NCI-H1048 (cell line): ENCODE measurements at places on chromosomes 1 and 21.

GRCh38 chr1:26284597-26285347 is 4.9 kb downstream of the SH3BGRL3 start:
- DNase-seq, result no peak

DNA sequence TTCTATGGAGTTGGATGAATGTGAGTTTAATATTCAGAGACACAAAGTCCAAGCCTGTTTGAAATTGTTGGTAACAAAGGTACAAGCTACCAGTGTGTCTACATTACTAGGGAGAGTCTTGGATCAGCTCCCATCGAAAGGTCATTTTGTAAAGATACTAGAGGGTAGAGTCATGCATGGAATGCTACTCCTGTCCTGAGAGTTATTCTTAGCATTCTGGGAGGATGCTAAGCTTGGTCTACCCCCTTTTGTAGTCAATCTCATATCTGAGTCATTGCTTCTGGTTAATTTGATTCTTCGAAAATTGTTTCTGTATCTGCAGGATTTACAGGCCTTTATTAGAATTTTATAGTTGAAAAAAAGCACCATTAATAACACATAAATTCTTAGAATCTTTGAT is 240.2 kb downstream of the ST6GALNAC3 start:
- DNase-seq, result no peak

- no peak for DNase-seq
Measured at GRCh38 chr1:184191181-184191621, 139.7 kb downstream of the TSEN15 start.

- no peak for DNase-seq
Measured at GRCh38 chr1:228376262-228376628, 30.4 kb downstream of the TRIM11 start.

DNA sequence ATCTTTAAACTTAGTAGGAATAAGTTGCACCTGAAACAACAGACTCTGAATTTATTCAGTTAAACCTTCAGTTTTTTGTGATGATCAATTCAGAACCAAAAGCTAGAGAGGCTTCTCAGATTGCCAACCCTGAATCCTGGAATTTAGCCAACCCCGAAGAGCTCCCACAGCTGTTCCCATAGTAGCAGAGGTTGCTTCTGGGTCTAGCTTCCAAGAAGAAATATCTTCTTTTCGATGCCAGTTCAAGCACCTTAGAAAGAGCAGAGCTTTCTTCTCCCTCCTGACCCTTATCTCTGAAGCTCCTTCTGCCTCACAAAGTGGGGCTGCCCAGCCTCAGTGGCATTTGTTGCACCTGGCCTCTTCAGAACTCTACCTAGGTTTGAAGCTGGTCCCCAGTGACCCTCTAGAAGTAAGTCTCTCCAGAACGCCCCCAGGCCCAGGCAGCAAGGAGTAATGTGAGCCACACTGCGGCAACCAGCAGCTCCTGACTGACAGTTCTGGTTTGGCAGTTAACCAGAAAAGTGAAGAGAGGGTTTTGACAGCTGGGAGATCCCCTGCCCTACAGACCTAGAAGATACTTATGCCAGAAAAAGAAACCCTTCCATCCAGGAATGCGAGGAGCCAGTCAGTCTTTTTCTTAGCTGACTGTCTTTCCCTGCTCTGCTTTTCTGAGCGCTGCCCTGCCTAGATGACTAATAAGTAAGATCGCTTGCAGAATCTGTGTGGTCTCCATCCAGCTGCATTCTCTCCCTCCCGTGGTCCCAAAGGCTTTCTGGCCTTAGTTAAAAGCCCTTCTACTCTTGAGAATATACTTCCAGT is 165.9 kb downstream of the ADGRL4 start:
- no peak for DNase-seq

- no peak for DNase-seq
Measured at GRCh38 chr21:41156142-41156541, 11.8 kb upstream of the BACE2 start.

GRCh38 chr1:115529216-115529897 is 112.4 kb upstream of the VANGL1 start:
- no peak for DNase-seq

GRCh38 chr1:24991697-24992096 is 61.6 kb upstream of the RUNX3 start:
- no peak for DNase-seq
